Thoracic aorta endothelial cell (primary cell): ENCODE measurements at places on chromosomes 2 and 18. TPM values are rescaled to one million over a fixed set of nuclear protein-coding genes. Genes with fewer than 3 reads are reported as not detected.

The CAPN14 gene
- total RNA-seq, result under 0.01 and 0.14 TPM in 2 replicates

The RND3 gene
- 48.4 and 85.4 TPM in 2 replicates for total RNA-seq

The CFAP210 gene
- total RNA-seq, result not detected in 2 replicates

The UGT1A9 gene
- total RNA-seq, result not detected in 2 replicates

The DLX1 gene
- total RNA-seq, result 0.07 TPM in 1 of 2 replicates, not detected in the other

The ABCB11 gene
- 0.50 and 0.53 TPM in 2 replicates for total RNA-seq

The RGPD4 gene
- total RNA-seq, result not detected in 2 replicates

The LINC00305 gene
- total RNA-seq, result not detected in 2 replicates

The CNTNAP5 gene
- not detected in 2 replicates for total RNA-seq

The UGT1A10 gene
- not detected in 2 replicates for total RNA-seq

The KCNG2 gene
- not detected in 2 replicates for total RNA-seq

The ACOXL gene
- total RNA-seq, result not detected in 2 replicates

The PMAIP1 gene
- 15.7 and 16.6 TPM in 2 replicates for total RNA-seq

The DNER gene
- 0.07 and 0.13 TPM in 2 replicates for total RNA-seq

The HOXD4 gene
- total RNA-seq, result 8.7 TPM in 1 of 2 replicates, not detected in the other

The SH3RF3 gene
- 4.9 and 7.3 TPM in 2 replicates for total RNA-seq

The TMEFF2 gene
- under 0.01 and 0.07 TPM in 2 replicates for total RNA-seq

The TBR1 gene
- under 0.01 TPM in 2 replicates for total RNA-seq

The BMP10 gene
- total RNA-seq, result not detected in 2 replicates

The SLC9A4 gene
- not detected in 2 replicates for total RNA-seq

The ALKAL2 gene
- not detected in 2 replicates for total RNA-seq

The NLRC4 gene
- not detected in 2 replicates for total RNA-seq

The EHD3 gene
- 3.7 and 5.2 TPM in 2 replicates for total RNA-seq

The TDRD15 gene
- under 0.01 TPM in 1 of 2 replicates, not detected in the other for total RNA-seq

The HAAO gene
- 0.29 TPM in 1 of 2 replicates, not detected in the other for total RNA-seq

The SLC9A2 gene
- total RNA-seq, result under 0.01 TPM in 1 of 2 replicates, not detected in the other

The STK25 gene
- total RNA-seq, result 261 and 295 TPM in 2 replicates
